Effector memory CD4-positive, alpha-beta T cell (primary cell): ENCODE measurements at places on chromosomes 11 and 22.

DNA sequence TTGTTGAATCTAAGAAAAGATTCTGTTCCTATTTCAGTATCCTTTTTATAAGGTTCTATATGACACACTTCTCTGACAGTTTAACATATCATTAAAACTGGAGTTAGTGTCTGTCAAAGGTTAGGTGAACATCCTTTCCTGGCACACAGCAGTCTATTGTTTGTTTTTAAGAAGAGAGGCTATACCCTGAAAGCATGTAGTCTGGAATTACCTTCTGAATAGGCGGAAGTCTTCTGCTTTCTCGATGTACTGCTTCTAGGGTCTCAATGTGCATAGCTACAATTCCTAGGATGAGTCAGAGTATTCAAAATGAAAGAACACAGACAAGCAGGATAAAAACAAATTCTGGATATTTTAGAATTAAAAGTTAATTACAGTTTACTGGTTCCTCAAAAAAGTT is 188.6 kb downstream of the SWAP70 start:
- DNase-seq: no peak

GRCh38 chr22:41092847-41093411 is 537 bp downstream of the EP300 start:
- DNase-seq: no peak

- DNase-seq: no peak
Observed at GRCh38 chr22:32874976-32875375, 73.5 kb downstream of the TIMP3 start.

GRCh38 chr11:86443415-86443814 is 68.7 kb downstream of the CCDC81 start:
- no peak for DNase-seq

GRCh38 chr22:28064920-28065319 is 145.9 kb upstream of the PITPNB start:
- DNase-seq: no peak

- DNase-seq: no peak
Observed at GRCh38 chr11:48020092-48020755, 39.9 kb downstream of the PTPRJ start.

DNA sequence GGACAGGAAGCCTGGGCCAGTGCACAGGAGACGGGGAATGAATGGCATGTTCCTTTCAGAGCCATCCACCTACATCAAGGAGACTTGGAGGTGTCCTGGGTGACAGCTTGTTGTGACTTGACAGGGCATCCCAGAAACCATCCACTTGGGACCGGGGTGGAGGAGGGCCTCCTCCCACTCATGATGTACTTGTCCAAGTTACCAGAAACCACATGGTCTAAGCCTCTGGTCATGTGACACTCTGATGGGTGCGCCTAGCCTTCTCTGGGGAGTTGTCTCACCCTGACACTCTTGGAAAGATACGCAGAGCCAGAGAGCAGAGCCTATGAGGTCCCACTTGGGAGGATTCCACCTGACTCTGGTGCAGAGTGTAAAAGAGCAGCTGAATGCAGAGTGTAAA is 21.6 kb upstream of the FXYD6 start:
- no peak for DNase-seq

DNA sequence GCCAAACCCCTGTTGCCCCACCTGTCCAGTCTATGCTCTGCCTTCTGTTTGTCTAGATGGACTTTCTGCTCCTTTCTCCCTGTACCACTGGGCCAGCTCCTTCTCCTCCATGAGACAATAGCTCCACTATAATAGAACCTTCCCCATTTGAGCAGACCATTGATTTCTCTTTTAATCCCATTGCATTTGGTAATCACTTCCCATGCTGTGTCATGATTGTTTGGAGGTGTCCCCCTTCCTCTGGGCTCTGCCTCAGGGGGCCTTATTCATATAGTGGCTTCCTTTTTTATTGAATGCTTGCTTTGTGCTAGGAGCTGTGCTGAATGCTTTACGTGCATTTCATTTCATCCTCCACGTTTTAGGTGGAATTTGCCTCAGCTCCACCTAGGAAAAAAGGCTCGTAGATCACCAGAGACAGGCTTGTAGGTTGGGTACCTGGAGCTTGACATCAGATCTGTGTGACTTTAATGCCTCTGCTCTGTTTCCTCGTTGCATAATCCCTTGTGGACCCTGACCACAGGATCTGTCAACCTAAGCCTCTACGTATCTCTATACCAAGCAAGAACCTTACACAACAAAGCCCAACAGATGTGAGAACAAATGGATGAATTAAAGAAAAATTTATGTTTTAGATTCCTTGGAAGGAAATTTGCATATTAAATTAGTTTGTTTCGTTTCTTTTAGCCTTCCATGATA is 106.2 kb upstream of the RASSF10 start:
- DNase-seq: no peak

- DNase-seq: peak; percentile 67
Observed at GRCh38 chr22:45994491-45995404, 17.8 kb upstream of the WNT7B start.

DNA sequence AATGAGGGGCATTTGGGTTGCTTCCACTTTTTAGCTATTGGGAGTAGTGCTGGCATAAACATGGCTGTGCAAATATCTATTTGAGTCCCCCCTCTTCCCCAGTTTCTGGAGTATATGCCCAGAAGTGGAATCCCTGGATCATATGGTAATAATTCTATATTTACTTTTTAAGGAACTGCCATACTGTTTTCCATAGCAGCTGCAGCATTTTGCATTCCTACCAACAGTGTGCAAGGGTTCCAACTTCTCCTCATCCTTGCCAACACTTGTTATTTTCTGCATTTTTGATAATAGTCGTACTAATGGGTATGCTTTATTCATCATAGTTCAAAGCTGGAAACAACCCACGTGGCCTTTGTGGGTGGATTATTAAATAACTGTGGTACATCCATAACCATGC is 883.5 kb downstream of the TBC1D22A start:
- DNase-seq: no peak

GRCh38 chr11:78426845-78427244 is 9.2 kb upstream of the GAB2 start:
- DNase-seq: no peak

DNA sequence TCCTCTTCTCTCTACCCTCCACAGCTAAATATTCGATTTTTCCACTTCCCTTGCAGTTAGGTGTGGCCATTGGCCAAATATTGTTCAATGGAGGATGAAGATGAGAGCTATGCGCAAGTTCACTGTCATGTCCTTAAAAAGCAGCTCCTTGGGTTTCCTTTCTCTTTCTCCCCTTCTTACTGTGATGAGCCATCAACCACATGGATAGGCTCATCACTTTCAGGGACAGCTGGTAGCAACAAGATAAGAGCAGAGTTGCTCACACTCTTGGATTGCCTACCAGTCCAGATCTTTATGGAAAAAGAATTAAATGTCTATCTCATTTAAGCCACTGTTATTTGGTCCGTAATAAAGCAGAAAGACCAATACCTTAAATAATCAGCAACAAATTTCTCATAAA is 377.0 kb downstream of the DDX10 start:
- DNase-seq: no peak

- no peak for DNase-seq
Observed at GRCh38 chr11:75516886-75517285, 8.9 kb downstream of the GDPD5 start.

DNA sequence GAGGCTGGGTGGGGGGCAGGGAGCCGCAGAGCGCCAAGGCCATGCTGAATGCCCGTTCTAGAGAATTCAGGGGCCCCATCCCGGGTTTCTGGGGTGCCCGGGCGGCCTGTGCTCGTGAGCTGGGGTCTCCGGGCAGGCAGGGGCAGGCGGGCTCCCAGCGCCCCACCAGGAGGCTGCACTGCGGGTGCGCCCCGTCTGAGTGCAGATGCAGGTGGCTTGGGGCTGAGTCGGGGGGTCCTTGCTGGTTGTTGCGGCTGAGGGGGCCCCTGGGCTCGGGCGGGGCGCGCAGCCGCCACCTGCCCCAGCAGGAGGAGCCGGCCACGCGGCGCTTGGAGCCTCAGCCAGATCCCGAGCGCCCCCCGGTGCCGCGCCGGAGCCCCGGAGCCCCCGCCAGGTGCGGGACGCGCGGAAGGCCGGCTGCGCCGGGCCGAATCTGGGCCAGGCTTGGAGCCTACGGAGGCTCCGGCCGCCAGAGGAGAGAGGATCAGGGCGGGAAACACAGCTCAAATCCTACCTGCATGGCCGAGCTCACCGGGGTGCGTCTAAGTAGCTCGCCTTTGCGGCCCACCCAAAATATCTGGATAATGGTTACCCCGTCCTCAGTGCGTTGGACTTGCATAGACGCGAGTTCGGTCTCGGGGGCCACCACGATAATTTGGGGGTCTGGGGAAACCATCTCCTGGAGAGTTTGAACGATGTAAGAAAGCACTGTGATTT is 590 bp upstream of the IGF2 start:
- no peak for DNase-seq

DNA sequence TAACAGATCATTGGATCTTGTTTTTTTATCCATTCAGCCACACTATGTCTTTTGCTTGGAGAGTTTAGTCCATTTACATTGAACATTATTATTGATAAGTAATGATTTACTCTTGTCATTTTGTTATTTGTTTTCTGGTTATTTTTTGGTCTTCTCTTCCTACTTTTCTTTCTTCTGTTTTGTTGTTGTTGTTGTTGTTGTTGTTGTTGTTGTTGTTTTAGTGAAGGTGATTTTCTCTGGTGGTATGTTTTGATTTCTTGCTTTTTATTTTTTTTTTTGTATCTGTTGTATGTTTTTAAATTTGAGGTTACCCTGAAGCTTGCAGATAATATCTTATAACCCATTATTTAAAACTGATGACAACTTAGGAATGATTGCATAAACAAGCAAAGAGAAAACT is 28.6 kb downstream of the TAF1D start:
- no peak for DNase-seq

DNA sequence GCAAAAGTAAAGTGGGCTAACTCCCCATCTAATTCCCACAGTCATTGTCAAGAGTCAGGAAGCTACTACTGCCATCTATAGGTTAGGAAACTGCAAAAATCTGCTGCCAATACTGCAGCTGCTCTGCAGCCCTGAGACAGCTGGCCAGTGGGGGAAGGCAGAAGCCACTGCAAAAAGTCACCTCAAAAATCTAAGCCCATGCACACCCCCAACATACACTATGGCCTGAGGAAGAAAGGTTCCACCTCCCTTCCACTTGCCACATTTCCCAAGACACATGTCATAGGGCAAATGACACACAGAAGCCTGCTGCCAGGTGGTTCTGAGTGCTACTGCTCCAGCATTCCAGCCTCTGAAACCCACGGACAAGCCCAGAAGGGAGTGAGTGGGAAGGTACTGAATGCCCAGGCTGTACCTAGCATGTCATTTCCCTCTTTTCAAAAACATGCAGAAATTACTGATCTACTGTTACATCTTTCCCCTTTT is 36.9 kb downstream of the DGCR2 start:
- DNase-seq: no peak

GRCh38 chr11:119229288-119229672 is 23.1 kb downstream of the CBL start:
- DNase-seq: no peak

GRCh38 chr11:65860278-65861164 is at the start of gene MUS81:
Gene MUS81, plus strand, starts transcription at chr11:65860433. Its CDS starts 321 bp downstream, at chr11:65860754.
- DNase-seq: peak; percentile 92

DNA sequence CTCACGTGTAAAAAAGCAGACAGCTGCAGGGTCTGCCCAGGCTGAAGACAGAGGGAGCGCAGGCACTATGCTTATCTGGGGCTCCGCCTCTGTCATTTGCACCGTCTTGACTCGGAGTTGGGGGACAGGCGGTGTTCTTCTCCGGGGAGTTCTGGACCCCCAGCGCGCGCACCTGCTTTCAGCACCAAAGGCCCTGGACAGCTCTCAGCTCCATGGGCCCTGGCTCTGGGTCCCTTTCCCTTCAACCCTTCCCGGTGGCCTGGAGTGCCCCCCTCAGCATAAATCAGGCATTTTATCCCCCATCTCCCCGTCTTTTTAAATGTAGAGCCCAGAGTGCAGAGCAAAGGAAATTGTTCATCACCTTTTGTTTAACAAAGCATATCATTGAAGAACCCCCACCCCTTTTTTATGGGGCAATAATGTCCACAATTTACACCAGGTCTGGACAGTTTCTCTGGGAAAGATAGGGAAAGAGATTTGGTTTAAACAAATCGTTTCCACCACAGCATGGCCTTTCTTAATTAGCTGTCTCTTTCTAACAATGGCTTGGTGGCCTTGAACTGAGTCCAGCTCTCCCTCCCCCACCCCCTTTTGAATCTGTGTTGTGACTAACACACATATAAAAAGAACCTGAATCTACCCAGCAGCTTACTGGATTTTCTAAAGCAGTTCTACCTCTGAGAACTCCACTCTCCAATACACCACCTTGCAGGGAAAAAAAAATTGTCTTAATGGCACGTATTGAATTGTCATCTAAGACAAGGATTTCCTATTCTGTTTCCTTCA is 1.7 kb downstream of the SEZ6L start:
- no peak for DNase-seq

GRCh38 chr22:20407829-20408228 is 13.9 kb downstream of the ZNF74 start:
- DNase-seq: no peak

- no peak for DNase-seq
Observed at GRCh38 chr22:26887456-26887855, 230.1 kb downstream of the MIAT start.

DNA sequence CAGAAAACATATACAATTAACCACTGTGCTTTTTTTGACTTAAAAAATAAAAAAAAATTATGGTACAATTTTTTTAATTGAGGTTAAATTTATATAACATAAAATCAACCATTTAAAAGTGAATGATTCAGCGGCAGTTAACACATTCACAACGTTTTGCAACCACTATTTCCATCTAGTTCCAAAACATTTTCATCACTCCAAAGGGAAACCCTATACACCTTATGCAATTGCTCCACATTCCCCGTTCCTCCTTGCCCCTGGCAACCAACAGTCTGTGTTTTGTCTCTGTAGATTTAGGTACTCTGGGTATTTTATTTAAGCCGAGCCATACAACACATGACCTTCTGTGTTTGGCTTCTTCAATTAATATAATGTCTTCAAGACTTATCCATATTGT is 15.3 kb downstream of the DDI1 start:
- DNase-seq: no peak

DNA sequence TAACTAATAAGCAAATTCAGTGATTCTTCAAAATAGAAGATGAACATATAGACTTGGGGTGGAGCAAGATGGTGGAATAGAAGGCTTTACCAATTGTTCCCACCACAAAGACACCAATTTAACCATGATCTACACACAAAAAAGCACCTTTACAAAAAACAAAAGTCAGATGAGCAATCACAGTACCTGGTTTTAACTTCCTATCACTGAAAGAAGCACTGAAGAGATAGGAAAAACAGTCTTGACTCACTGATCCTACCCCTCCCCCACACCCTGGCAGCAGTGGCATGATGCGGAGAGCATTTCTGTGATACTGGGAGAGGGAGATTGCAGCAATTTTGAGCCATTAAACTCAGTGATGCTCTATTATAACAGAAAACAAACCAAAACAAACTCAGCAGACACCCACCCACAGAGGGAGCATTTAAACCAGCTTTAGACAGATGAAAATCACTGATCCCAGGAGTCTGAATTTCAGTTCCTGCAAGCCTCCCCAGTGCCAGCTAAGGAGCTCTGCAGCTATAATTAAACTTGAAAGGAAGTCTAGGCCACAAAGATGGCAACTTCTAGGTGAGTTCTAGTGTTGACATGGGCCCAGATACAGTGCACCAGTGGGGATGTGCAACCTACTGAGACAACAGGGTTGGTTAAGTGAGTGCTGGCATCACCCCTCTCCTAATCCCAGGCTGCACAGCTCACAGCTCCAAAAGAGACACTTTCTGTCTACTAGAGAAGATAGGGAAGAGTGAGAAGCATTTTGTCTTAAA is 161.8 kb upstream of the GRIA4 start:
- no peak for DNase-seq

- DNase-seq: no peak
Observed at GRCh38 chr11:86954269-86955110, 705 bp downstream of the FZD4 start.

GRCh38 chr11:47324520-47324919 is 28.0 kb downstream of the MYBPC3 start:
- no peak for DNase-seq
